Thoracic aorta (tissue), 2 donors: ENCODE measurements at places on chromosomes 3 and 15. TPM values are rescaled to one million over a fixed set of nuclear protein-coding genes. Genes with fewer than 3 reads are reported as not detected.

The GRK7 gene
- not detected for total RNA-seq

DNA sequence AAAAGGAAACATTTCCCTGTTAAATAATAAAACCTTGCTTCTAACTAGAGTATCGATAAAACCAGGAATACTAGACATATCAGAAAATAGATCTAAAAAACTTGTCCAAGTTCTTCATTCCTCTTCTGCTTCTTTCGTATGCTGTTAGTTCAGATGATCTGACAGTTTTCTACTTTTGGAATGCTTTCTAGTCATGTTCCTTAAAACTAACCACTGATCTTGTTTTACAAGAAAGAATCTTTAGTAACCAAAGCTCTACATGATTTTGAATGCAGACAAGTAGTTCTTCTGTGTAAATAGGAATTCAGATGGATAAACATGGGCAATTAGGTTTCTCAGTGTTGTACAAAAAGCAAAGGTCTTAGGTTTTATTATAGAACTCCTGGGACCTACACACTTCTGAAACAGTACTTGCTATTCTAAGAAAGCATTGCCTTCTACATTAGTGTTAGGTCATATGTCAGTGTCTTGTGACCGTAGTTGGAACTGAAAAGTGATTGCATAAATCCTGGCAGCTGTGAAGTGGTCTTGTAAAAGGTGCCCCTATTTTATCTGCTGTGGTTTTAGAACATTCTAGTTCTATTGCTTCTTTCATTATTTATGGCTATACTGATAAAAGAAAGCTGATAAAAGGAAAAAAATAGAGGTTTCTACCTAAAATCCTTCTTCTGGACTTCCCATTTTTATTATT is 40.7 kb downstream of the SNRK start:
- no peak for DNase-seq
- H3K27me3 ChIP-seq, result no peaks in the 10 kb centered on the region
- peaks cover 32% of the 10 kb centered on the region for H3K4me1 ChIP-seq
- H3K27ac ChIP-seq, result peak overlapping the region; percentile 12
- H3K36me3 ChIP-seq, result no peaks in the 10 kb centered on the region
- peak overlapping the region; percentile 8 for H3K4me3 ChIP-seq

GRCh38 chr3:127884041-127884440 is 31.0 kb upstream of the KBTBD12 start:
- H3K4me3 ChIP-seq, result no peak overlapping the region
- DNase-seq, result no peak
- peaks cover 7% of the 10 kb centered on the region for H3K4me1 ChIP-seq
- H3K27ac ChIP-seq, result no peak overlapping the region
- no peaks in the 10 kb centered on the region for H3K27me3 ChIP-seq

GRCh38 chr3:66592016-66592761 is 91.4 kb upstream of the LRIG1 start:
- H3K4me1 ChIP-seq, result peaks cover 9% of the 10 kb centered on the region
- H3K27me3 ChIP-seq, result no peaks in the 10 kb centered on the region
- DNase-seq, result no peak
- peak overlapping the region; percentile 69 for H3K4me3 ChIP-seq

GRCh38 chr15:65884511-65884910 is 15.2 kb downstream of the RAB11A start:
- H3K4me1 ChIP-seq, result no peaks in the 10 kb centered on the region
- peaks cover 22% of the 10 kb centered on the region for H3K36me3 ChIP-seq
- no peak for DNase-seq
- no peaks in the 10 kb centered on the region for H3K27me3 ChIP-seq

- no peak overlapping the region for H3K27ac ChIP-seq
- H3K4me1 ChIP-seq, result peaks cover 5% of the 10 kb centered on the region
- H3K4me3 ChIP-seq, result no peak overlapping the region
- DNase-seq, result no peak
- H3K36me3 ChIP-seq, result no peaks in the 10 kb centered on the region
These were observed 734.2 kb downstream of the MCTP2 start for GRCh38 chr15:94965593-94965992.

- H3K4me1 ChIP-seq, result peaks cover 11% of the 10 kb centered on the region
- no peak overlapping the region for H3K4me3 ChIP-seq
- DNase-seq, result no peak
- no peaks in the 10 kb centered on the region for H3K36me3 ChIP-seq
- H3K27me3 ChIP-seq, result no peaks in the 10 kb centered on the region
- no peak overlapping the region for H3K27ac ChIP-seq
These were observed 207.5 kb downstream of the ZNF385D start for GRCh38 chr3:21543380-21544075.

- H3K4me3 ChIP-seq, result no peak overlapping the region
- H3K27ac ChIP-seq, result peak overlapping the region; percentile 65
- H3K4me1 ChIP-seq, result no peaks in the 10 kb centered on the region
- no peaks in the 10 kb centered on the region for H3K27me3 ChIP-seq
- DNase-seq, result no peak
- H3K36me3 ChIP-seq, result no peaks in the 10 kb centered on the region
These were observed 13.7 kb downstream of the NR2F2 start for GRCh38 chr15:96344060-96344705.

DNA sequence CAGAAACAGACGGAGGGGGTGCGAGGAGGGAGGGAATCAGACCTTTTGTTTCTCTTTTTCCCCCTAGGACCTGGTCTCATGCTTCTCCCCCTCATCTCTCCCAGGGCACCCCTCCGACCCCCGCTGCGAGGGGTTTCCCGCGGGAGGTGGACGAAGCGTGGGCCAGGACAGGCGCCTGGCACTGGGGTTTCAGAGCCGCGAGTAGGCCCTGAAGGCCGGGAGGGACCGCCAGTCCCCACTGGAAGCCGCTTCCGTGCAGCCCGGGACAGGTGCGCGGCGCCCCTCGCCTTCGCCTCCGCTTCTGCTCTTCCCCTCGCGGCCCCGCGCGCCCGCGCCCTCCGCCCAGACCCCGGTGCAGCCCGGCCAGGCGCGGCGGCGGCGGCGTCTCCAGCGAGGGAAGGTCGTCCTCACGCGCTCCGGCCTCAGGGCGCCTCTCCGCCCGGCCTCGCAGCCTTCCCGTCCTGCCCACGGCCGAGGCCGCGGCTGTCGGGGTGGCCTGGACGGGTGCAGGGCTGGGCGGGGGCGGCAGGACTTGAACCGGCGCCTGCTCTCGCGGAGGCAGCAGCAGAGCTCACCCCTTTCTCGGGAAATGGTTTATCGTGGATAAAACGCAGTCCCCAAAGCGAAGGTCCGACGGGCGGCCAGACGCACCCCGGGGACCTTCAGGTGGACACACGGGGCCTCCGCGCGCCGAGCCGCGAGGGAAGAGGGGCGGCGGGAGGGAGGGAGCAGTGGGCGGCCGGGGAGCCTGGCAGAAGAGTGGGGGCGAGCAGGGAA is 31.5 kb upstream of the ADAMTS17 start:
- no peaks in the 10 kb centered on the region for H3K36me3 ChIP-seq
- H3K27ac ChIP-seq, result peak overlapping the region; percentile 36
- H3K27me3 ChIP-seq, result no peaks in the 10 kb centered on the region
- H3K4me1 ChIP-seq, result no peaks in the 10 kb centered on the region

DNA sequence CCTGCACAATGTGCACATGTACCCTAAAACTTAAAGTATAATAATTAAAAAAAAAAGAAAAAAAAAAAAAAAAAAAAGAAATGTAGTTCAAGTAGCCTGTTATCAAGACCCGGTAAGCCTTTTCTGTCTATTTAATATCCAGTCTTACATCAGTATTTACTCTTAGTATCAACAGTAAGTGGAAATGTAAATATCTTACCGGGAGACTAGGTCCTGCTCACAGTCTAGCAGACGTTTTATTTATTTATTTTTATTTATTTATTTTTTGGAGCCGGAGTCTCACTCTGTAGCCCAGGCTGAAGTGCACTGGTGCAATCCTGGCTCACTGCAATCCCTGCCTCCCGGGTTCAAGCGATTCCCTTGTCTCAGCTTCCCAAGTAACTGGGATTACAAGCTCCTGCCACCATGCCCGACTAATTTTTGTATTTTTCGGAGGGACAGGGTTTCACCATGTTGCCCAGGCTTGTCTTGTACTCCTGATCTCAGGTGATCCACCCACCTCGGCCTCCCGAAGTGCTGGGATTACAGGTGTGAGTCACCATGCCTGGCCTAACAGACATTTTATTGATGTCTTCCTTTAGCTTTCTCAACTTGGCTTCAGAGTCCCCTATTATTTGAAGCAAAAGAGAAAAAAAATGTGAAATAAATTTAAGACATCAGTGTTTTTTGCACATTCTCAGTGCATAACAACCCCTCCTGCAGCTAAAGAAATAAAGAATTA is 19.9 kb downstream of the C2CD4B start:
- H3K27me3 ChIP-seq, result no peaks in the 10 kb centered on the region
- no peak for DNase-seq
- no peaks in the 10 kb centered on the region for H3K4me1 ChIP-seq
- H3K4me3 ChIP-seq, result no peak overlapping the region
- H3K27ac ChIP-seq, result no peak overlapping the region
- H3K36me3 ChIP-seq, result no peaks in the 10 kb centered on the region
